ENCODE measurements at places on chromosomes 4 and X.

DNA sequence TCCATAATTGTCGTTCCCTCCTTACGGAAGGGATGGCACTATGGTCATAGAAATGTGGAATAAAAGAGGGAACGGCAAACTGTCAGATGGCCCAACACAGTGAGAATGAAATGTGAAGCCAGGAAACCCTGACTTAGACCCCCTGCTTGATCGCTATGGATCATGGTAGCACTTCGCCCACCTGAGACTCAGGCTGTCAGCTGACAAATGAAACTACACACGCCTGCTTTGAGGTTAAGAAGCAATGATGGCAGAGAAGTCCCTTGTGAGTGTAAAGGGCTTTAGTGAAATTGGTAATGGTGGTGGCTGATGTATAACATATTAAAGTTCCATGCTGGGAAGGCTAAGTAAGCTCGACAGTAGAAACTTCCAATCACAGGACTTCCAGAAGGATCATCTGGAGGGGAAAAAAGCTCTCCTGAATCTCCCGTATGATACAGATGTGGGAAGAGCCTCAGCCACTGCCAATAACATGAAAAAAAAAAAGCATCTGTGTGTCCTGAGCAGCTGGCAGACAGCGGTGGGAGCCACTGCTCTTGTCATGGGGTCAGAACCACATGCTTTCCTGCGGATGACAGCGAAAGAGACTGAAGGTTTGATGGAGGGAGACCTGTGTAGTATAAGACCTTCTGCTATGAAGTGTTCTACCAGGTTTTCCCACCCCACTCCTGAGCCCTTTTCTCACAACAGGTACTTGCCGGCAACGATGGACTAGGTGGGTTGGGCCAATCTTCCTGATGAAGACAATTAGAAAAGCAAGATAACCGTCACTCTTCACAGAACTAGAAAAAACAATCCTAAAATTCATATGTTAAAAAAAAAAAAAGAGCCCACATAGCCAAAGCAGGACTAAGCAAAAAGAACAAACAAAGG is 107.6 kb downstream of the AFAP1 start:
- no peak for DNase-seq

DNA sequence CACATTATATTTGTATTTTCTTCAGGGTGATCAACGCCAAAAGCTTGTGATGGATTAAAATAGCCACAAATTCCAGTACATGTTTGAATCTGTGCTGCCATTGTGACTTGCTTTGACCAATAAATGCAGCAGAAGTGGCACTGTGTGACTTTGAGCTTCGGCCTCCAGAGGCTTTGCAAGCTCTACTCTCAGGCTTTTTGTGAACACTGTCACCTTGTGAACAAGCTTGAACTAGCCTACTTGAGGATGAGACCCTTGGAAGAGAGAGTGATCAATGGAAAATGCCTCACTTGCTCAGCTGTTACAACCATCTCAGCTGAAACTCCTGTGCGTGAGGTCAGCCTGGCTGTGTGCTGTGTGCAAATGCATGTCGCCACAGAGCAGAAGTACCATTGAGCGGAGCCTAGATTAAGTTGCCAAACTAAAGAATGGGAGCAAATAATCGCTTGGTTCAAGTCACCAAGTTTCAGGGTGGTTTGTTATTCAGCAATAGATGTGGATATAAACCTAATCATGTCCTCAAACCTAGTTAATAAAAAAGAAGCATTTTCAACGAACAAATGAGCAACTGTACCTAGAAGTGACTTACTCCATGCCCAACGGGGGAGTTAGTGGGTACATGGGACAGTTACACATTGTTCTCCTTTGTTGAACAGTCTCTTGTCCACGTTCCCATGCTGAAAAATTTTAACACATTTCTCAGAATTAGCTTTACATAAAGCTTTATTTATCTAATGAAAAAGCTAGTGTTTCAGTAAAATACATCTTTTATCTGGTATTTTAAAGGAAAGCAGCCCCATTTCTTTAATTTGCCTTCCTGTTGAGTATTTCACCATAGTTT is 23.5 kb downstream of the NOA1 start:
- no peak for DNase-seq

- no peak for DNase-seq
These were observed 21.3 kb downstream of the WFS1 start for GRCh38 chr4:6290769-6291547.

GRCh38 chrX:2550328-2551020 is 49.7 kb upstream of the DHRSX start:
- no peak for DNase-seq

DNA sequence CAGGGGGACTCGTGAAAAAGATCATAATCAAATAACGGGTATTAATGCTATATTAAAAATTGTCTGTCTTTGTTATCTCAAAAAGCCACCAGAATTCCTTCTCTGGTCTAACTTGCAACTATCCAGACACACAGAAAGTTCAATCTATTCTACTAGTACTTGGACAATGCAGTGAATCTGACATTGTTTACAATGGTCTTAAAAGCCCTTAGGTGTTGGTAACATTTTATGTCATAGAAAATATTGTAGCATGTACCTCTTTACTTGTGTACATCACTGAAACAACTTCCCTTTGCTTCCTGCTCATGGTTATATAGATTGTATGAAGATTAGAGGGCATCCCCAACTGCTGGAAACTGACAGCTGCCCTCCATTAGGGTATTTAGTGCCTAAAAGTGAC is 71.1 kb upstream of the PPP3CA start:
- DNase-seq, result no peak

GRCh38 chr4:55768291-55768690 is 51.3 kb upstream of the EXOC1L start:
- peak; percentile 28 for DNase-seq

- no peak for DNase-seq
These were observed 35.8 kb upstream of the PRDM8 start for GRCh38 chr4:80161413-80162058.

GRCh38 chrX:134929808-134930207 is 61.0 kb upstream of the SMIM10 start:
- no peak for DNase-seq

GRCh38 chr4:65983061-65983460 is 312.8 kb upstream of the EPHA5 start:
- DNase-seq, result no peak

DNA sequence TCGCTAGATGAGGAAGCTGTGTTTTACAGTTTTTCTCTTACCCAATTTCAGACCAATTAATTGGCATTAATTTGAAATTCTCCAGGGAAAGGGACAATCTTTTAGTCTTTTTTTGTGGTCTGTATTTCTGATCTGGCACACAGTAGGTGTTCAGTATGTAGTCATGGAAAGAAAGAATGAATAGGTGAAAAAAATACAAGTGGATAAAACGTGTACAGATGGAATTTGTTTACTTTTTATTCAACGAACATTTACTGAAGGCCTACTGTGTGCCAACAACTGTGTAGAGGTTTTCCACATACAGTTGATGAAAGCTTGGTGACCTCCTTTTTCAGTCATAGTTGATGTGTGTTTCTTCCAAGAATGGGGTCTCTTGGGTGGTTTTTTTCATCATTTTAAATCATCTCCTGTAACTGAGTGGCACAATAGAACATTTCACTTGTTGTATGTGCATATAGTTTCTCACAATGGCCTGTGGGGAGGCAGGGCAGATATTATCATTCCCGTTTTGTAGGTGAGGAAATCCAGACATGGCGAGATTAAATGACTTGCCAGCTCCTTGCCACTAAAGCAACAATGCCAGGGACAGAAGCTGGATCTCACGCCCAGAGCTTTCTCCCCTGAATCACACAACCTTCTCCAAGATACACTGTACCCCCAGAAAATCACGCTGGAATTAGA is 102.4 kb downstream of the CEP135 start:
- no peak for DNase-seq

DNA sequence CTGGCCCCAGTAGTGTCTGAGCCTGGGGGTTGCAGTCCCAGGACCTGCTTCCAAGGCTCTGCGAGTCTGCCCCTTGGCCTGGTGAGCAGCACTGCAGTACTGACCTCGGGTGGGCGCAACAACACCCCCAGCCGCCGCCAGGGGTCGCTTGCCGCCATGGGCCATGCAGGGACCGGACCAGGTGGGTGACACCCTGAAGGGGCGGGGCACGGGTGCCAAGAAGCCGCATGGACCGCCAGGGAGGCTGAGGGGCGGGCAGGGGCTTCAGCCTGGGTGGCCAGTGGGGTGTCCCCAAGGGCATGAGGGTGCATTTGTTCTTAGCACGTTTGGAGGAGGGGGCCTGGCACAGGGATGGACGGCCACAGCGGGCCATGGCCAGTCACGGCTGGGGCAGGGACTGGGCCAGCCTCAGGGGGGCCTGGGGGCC is 25.0 kb downstream of the TACC3 start:
- no peak for DNase-seq

- no peak for DNase-seq
These were observed 37.0 kb downstream of the ZFP42 start for GRCh38 chr4:188032583-188032982.

DNA sequence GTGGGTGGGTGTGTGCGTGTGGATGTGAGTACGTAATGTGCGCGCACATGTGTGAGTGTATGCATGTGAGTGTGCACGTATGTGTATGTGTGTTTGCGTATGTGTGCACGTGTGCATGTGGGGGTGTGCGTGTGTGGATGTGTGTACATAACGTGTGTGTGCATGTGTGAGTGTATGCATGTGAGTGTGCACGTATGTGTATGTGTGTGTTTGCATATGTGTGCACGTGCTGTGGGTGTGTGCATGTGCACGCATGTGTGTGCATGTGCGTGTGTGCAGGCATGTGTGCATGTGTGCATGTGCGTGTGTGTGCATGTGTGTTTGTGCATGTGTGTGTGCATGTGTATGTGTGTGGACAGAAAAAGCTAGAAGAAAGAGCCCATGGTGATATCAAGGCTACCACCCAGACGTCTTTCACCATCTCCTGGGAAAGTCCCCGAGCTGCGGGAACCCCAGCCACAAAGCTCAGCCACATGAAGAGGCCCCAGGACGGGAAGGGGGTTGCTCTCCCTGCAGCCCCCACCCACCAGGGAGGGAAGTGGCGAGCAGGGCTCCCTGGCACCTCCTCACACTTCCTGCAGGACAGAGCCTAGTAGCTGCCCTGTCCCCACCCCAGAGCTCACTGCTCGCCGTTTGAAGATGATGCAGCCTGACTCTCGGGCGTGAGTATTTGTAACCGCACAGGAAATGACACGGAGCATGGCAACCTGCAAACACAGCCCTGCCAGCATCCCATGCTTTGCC is 108.3 kb downstream of the DCTD start:
- no peak for DNase-seq

DNA sequence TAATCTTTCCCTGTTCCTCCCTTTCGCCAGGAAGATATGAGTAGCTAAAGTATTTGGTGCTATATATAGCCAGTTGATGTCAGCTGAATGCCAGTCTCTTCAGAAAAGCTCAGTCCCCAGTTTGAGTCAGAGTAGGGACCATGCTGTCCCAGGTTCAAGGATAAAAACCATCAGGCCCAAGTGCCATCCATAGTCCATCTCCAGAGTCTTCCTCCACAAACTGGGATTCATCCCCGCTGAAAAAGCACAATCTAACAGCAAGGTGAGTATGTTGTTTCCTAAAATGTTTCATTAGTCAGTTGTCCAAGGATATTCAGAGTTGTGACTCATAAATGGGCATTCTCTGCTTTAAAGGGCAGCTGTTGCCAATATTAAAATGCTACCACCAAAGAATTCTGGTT is at the start of gene MYOZ2:
MYOZ2 (plus strand) TSS at position 112 of the 401 bp plus-strand sequence. CDS start 694 bp downstream, outside the sequence.
- no peak for DNase-seq

GRCh38 chr4:10688022-10688421 is 3.5 kb upstream of the CLNK start:
- DNase-seq, result no peak

DNA sequence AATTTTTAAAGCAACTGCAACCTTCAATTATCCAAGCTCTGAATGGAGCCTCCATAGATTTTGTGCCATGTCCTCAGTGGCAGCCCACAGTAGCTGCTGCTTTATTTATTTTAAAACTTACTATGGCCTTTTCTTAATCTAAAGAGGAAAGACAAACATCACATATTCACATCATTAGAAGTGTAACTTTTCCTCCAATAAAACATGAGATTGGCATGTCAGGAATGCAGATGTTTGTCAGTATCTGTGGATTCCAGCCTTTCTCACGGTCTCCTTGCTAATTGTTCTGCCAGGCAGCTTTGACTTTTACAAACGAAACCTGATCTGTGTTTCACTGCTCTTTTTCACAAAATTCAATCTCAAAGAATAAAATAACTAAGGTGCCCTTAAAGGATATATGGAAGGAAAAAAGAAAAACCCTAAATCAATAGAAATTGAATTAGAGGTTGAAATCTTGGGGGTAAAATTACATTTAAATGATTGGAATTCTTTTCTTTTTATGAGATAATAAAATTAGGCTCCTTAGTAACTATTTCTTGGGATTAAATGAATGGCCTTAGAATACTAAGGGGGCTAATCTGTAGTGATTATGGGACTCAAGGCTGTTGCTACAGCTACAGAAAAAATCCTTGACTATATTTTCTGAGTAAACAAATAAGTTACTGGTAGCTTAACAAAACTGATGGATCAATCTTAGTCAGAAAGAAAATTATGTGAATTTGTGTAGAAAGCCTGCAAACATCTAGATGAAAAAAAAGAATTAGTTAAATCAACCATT is 151.3 kb downstream of the RTL9 start:
- peak; percentile 7 for DNase-seq

- no peak for DNase-seq
These were observed 664.3 kb upstream of the TENM3 start for GRCh38 chr4:181578911-181579310.

GRCh38 chr4:36676139-36677050 is 395.0 kb downstream of the DTHD1 start:
- DNase-seq, result no peak

DNA sequence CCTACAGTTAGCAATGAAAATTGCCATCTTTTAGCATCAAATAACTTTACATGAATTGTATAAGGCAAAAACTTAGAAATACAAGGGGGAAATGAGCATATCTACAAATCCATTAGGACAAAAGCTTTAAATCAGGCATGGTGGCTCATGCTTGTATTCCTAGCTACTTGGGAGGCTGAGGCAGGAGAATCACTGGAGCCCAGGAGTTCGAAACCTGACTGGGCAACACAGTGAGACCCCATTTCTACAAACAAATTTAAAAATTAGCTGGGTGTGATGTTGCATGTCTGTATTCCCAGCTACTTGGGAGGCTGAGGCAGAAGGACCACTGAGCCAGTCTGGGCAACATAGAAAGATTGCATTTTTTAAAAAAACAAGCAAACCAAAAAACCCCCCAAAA is 61.3 kb downstream of the EIF4E start:
- DNase-seq, result no peak

DNA sequence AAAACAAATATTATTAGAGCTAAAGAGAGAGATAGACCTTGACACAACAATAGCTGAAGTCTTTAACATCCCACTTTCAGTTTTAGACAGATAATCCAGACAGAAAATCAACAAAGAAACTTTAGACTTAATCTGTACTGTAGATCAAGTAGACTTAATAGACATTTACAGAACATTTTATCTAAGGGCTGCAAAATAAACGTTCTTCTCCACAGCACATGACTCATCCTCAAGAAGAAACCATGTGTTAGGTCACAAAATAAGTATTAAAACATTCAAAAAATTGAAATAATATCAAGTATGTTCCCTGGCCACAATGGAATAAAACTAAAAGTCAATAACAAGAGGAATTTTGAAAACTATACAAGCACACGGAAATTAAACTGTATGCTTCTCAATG is 1510.3 kb upstream of the PCDH10 start:
- no peak for DNase-seq

Measured in GM04504 (cell line).